ENCODE measurements at places on chromosomes 6 and 20.

GRCh38 chr20:1975291-1975690, 18.6 kb downstream of the PDYN start:
- no peak for DNase-seq

DNA sequence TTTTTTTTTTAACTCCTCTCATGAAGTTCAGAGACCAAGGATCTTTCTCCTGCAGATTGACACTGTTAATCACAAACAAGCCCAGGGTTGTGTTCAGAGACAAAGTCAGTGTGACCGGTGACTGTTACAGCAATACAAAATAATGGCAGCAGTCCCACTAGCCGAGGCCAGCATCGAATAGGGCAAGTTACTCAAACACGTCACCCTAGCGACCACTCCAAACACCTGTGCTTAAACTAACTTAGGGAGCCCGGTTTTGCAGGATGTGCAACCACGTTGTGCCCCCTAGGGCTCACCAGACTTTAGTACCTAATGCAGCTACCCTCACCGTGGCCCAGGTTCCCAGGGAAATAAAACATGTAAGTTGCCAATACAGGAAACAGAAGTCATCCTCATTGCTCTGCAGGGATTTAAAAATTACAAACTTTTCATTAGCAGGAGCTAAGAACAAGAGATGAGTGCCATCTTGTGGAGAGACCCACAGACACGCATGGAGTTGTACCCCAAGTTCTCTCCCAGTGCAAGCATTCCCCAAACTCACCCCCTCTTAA, 38.1 kb downstream of the FAM50B start:
- DNase-seq = peak; percentile 57

DNA sequence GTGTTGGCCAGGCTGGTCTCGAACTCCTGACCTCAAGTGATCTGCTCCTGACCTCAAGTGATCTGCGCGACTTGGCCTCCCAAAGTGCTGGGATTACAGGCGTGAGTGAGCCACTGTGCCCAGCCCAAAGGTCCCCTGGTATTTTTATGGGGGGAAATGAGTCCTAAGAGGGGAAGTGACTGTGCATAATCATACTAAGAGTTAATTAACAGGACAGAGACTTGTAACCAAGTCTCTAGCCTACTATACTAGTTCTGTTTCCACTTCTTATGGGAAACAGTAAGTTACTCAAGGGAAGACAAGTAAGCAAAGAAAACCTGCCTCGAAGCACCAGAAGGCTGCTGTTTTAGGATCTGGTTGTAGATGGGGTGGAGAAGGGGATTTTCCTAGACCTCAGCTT, 27.9 kb downstream of the TCF15 start:
- no peak for DNase-seq

GRCh38 chr6:168333491-168333890, 13.9 kb upstream of the DACT2 start:
- DNase-seq = no peak

DNA sequence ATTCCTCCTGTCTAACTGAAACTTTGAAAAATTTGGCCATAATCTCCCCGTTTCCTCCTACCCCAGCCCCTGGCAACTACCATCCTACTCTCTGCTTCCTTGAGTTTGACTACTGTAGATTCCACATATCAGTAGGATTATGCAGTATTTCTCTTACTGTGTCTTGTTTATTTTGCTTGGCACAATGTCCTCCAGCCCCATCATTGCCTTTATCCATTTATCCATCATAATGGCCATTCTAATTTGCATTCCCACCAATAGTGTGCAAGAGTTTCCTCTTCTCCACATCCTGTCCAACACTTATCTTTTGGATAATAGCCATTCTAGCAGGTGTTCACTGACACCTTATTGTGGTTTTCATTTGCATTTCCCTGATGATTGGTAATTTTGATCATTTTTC, 202.3 kb downstream of the THBS2 start:
- no peak for DNase-seq

GRCh38 chr20:956330-956951, 40.3 kb upstream of the ANGPT4 start:
- peak; percentile 71 for DNase-seq

GRCh38 chr6:82337688-82338257, 25.8 kb upstream of the TPBG start:
- DNase-seq = no peak
